Muscle of leg (tissue), 16 donors: ENCODE measurements at places on chromosomes 3 and 15. TPM values are rescaled to one million over a fixed set of nuclear protein-coding genes. Genes with fewer than 3 reads are reported as not detected.

The GHSR gene
- total RNA-seq: not detected

The RBP2 gene
- total RNA-seq: not detected

The SH2D7 gene
- total RNA-seq: not detected

The SKOR1 gene
- 0.31 TPM for total RNA-seq

The SLC6A11 gene
- under 0.01 TPM for total RNA-seq

The PCSK6 gene
- total RNA-seq: 10.5 TPM

The CCR3 gene
- not detected for total RNA-seq

The SLC6A20 gene
- total RNA-seq: 0.09 TPM

DNA sequence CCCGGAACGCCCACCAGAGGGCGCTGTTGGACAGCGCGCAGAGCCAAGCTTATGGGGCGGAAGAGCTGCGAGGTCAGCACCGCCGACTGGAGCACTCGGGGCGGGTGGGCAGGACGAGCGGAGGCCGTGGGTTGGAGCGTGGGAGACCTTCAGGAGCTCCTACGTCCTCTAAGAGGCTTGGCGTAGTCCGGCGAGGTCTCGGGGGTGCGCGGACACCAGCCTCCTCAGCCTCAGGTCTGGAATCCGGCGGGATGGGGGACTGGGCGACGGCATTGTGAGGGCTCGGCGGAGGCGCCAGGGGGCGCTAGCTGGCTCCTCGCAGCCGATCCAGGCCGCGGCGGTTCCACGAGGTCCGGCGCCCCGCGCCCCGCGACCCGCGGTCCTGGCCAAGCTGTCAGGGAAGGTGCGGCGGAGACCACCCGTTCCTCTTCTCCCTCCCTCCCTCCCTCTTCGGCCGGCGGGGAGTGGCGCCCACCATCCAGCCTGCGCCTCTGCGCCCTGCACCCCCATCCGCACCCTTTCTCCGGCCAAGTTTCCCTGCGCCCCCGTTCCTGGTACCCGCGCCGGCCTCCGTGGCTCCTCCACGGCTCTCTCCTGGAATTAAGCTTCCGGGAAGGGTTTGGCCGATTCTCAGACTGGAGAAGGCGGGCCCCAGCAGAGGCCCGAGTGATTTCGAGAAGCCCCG is 24.3 kb upstream of the POLG start:
- DNase-seq: peak; percentile 74

- DNase-seq: no peak
Observed at GRCh38 chr3:127682561-127682960, 9.8 kb downstream of the ABTB1 start.

DNA sequence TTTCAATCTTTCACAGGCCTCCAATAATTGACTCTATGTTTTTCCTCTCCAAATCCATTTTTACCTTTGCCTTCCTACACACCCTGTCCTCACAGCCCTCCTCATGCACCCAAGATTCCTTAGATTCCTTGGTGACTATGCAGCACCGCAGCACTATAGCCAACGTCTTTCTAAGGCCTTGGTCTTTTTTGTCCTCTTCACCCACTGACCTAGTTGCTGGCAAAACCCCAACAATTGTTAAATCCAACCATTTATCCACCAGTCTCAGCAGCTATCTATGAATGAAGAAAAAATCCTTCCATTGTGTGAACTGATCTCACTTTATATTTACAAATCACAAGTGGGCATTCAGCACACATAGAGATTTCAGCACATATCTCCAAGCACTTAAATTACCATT is 203.9 kb downstream of the VGLL3 start:
- peak; percentile 8 for DNase-seq

- no peak for DNase-seq
Observed at GRCh38 chr3:142998439-142998838, 2.9 kb upstream of the U2SURP start.

- no peak for DNase-seq
Observed at GRCh38 chr3:127677541-127678314, 5.0 kb downstream of the ABTB1 start.

DNA sequence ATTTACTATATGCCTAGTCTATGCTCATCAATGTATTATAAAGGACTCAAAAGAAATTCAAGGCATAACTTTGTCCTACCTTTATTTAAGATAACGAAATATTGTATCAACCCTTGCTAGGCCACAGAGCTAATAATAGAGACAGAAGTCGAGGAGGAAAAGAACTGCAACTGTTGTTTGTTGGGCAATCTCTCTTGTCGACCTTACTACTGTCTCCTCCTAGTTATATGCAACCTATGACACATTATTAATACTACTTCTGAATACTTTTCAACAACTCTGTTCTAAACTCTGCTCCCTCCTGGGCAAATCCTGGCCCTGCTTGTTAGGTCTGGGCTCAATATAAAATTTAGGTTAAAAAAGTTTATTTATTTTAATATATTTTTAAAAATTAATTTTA is 24.6 kb downstream of the SPPL2A start:
- DNase-seq: no peak

DNA sequence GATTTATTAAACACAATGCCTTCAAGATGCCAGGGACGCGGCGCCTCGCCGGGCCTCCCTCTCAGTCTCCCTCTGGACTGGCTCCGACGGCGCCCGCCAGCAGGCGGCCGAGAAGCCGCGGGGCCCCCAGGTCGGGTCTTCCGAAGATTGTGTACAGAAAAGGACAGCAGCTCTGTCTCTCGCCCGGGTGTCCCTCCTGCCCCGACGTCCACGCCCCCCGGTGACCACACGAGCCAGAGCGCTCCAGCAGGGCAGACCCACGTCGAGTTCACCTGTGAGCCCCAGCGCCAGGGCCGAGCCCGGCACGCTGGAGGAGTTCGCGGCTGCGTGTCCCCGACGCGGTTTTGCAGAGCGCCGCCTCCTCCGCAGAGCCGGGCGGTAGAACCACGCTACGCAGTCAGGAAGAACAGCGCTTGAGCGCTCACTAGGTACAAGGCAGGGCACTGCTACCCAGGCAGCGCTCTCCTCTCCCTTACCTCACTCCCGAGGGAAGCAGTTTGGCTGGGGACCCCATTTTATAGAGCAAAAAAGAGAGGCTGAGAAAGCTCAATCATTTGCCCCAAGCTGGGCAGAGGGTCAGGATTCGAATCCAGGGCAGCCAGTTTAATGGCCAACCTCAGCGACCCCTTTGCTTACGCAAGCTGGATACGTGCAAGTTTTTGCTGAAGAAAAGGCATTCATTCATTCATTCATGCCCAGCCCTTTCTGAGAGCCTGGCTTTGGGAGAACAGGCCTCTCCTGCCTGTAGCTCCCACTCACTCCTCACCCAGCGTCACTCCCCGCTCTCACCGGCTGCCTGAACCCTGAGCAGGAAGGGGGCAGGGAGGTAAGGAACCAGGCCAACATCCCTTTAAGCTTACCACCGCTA is 3.0 kb upstream of the TLE3 start:
- DNase-seq: peak; percentile 71

- peak; percentile 74 for DNase-seq
Observed at GRCh38 chr15:90829942-90830440, 38.4 kb upstream of the FURIN start.

- DNase-seq: peak; percentile 40
Observed at GRCh38 chr15:31379042-31379441, 52.4 kb downstream of the KLF13 start.

DNA sequence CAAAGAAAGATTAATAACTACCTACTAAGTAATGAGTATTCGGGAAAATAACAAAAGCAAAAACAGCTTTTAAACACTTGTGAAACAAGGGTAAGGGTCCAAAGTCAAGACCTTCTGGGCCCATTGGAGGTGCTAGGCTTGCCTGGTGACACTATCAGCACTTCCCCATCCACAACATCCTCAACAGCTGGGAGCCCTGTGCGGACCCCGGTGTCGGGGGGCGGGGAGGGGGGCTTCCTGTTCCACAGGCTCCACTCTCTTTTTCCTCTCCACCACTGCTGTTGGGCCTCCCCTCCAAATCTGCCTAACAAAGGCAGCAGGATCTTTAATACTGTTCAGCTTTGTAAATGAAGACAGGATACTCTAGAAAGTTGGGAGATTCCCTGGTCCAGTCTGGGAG is 21.6 kb downstream of the NGRN start:
- DNase-seq: no peak

DNA sequence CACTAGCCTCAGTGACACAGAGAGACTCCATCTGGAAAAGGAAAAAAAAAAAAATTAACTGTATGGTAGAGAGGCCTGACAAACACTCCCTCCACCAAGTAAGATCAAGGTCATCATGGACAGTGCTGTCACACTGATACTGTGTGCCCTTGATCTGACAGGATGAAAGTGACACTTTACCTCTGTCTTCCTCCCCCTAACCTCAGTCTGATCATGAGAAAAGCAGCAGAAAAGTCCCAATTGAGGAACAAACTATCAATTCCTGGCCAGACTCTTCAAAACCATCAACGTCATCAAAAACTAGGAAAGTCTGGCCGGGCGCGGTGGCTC is 26.7 kb downstream of the PGPEP1L start:
- no peak for DNase-seq

DNA sequence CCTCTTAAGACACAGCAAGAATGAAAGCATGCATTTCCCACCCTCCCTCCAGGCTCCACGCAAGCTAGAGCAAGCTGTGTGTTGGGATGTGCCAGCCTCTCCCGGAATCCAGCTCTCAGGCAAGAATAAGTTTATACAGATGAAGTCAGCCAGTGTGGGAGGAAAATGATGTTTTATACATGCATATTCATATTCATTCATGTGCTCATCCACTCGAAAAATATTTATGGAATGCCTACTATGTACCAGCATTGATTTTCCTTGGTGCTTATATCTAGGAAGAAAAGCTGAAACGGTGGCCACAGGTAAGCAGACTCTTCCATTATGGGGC is 62.7 kb downstream of the KLHL6 start:
- DNase-seq: no peak

DNA sequence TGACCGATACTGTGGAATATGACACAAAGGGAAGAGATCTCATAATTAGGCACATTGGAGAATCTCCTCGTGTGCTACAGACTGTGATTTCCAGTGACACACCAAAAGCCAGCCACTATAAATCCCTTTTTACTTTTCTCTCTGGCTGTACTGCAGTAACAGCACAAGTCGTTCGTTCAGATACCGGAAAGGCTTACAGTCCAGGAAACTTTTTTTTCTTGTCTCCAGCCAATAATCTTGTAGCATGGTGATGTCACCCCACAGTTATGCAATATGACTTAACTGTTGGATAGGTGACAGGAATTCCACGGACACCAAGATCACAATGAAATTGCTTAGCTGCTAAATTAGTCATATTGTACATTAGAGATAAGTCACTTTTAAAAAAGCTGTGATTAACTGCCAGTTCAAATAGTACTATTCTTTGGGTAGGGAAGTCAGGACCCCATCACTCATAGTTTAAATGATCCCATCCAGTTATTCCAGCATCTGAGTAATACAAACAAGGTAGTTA is 36.3 kb upstream of the TSC22D2 start:
- DNase-seq: peak; percentile 99

GRCh38 chr3:20056725-20057611 is 16.7 kb downstream of the KAT2B start:
- DNase-seq: peak; percentile 42

DNA sequence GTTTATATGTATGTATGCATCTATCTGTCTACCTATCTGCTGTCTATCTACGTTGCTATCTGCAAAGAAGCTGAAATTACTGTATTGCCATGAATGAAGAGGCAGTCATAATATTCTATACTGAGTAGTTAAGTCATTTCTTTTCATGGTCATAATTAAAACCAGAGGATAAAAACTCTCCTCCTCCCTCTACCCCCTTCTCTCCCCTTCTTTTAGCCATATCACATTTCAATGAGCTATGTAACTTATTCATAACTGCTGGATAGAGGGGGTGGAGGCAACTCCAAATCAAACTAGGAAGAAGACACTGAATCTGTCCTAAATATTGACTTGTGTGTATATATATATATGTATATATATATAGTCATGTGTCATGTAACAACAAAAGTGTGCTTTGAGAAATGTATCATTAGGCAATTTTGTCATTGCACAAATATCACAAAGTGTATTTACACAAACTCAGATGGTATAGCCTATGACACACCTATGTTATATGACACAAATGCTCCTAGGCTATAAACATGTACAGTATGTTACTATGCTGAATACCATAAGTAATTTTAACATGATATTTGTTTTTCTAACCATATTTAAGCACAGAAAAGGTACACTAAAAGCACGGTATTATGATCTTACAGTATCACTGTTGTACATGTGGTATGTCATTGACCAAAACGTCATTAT is 229.7 kb upstream of the KCNMB2 start:
- no peak for DNase-seq

GRCh38 chr15:85726454-85726853 is 68.3 kb downstream of the KLHL25 start:
- peak; percentile 53 for DNase-seq

- DNase-seq: no peak
Observed at GRCh38 chr15:31484986-31485385, 158.4 kb downstream of the KLF13 start.

GRCh38 chr15:69061414-69061842 is 46.9 kb downstream of the NOX5 start:
- no peak for DNase-seq

- DNase-seq: no peak
Observed at GRCh38 chr3:101183151-101183550, 137.2 kb downstream of the IMPG2 start.
